Retina (tissue), 1 donor: ENCODE measurements at places on chromosomes 1 and 21.

- DNase-seq = peak; percentile 47
These were observed 406 bp downstream of the KIAA0040 start for GRCh38 chr1:175192111-175192629.

- DNase-seq = no peak
These were observed 6.5 kb downstream of the STUM start for GRCh38 chr1:226555092-226555491.

DNA sequence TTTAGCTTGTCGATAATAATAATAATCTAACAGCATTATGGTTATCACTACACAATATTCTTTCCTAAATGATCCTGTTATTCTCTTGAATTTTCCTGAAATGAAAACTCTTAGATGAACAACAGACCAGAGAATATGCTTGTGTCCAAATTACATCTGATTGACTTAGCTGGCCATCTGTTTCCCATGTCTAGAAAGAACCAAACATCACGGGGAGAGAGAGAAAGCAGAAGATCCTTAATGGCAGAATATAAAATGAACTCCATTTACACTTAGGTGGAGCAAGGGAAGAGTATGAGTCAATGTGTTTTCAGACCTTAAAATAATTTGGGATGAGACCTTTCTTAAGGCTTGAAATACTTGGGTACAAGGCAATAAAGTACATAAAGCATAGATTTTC, 162.2 kb downstream of the DSCAM start:
- no peak for DNase-seq

DNA sequence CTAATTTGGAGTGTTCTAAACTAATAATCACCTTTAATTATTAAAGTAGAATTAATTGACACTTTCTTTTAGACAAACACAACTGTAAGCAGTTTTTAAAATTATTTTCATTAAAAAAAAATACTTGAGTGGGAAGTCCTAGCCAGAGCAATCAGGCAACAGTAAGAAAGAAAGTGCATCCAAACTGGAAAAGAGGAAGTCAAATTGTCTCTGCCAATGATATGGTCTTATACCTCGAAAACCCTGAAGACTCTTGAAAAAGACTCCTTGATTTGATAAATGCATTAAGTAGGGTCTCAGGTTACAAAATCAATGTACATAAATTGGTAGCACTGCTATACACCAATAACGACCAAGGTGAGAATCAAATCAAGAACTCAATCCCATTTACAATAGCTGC, 83.0 kb upstream of the GADD45A start:
- DNase-seq = no peak

- DNase-seq = peak; percentile 8
These were observed 37.9 kb downstream of the CDK18 start for GRCh38 chr1:205542367-205542766.

DNA sequence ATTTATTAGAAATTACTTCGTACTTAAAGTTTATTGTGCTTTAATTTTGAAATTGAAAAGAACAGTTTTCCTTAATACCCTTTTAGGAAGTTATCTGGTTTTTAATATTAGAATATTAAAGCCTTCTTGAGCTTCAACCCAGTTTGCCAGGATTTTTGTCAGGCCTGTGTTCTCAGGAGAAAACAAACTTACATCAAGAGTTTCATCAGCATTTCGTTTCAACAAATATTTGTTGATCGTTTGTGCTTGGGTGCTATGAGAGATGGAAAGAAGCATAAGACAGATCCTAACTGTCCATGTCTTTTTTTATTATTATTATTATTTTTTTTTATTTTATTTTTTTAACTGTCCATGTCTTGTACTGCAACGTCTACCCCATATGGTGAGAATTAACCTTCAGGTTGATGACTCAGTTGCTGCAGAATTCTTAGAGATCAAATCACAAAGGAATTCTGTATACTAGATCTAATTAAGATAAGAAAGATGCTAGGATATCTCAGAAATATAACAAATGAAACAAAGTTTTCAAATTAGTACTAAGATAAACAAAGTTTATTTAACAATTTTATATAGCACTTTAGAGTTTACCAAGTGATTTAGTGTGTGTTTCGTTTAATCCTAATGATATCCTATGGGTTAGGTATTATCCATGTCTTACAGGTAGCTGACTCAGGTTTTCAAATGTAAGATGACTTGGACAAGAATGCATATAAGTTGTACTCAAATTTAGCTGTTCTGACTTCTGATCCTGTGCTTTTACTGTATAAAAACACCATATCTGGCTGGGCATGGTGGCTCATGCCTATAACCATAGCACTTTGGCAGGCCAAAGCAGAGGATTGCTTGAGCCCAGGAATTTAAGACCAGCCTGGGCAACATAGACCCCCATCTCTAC, 14.3 kb downstream of the FBXO28 start:
- no peak for DNase-seq
